Activated CD4-positive, CD25-positive, alpha-beta regulatory T cell treated with anti-CD3 and anti-CD28 coated beads, Interleukin-2, amount 50 U/mL, for 24 hours (primary cell): ENCODE measurements at places on chromosomes 12 and 14.

DNA sequence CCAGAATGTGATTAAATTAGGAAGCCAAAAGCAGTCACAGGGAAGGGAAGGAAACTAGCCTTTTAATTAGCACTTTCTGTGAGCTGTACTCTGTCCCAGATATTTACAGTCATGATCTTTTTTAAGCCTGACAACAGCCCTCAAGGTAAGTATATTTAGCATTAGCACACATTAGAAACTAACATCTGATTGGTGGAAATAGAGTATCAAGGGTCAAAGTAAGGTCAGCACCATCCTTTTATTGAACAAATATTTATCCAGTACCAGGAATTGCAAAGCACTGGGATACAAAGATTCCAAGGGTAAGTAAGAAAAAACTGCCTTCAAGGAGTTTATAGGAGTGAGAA lies 28.2 kb downstream of the RPGRIP1 start:
- peak; percentile 6 for ATAC-seq

- no peak for ATAC-seq
These were observed 106.7 kb upstream of the DAAM1 start for GRCh38 chr14:59081720-59082119.

DNA sequence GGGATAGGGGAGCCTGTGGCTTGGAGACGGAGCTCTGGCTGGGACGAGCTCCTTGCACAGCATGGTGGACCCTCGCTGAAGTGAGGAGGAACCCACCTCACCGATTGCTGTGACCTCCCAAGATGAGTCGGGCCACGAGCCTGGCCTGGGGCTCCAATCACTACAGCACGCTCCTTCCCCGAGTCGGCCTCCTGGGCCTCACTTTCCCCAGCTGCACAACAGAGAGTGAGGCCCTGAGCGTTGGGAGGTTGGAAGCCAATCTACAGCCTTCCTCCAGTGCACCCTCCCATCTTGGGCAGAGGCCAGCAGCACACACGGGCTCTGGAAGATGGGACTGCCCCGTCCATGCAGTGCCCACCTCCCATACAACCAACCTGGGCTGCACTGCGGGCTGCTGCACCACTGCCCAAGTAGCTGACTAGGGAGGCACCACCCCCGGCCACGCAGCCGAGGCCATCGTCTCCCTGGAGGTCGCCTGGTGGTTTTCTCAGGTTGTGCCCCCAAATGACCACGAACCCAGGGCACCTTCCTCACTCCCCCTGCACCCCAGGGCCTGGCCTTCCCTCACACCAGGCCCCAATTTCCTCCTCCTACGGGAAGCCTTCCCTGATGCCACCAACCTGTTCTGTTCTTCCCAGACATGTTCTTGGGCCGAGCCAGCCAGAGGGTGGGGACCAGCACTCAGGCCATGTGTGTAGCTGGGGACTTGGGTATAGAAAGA lies 152.3 kb upstream of the C14orf180 start:
- no peak for ATAC-seq

GRCh38 chr14:102086972-102087761 lies at the start of gene HSP90AA1:
Gene HSP90AA1, minus strand, starts transcription at chr14:102087044. Its CDS starts 666 bp downstream, at chr14:102086378.
- peak; percentile 72 for ATAC-seq

DNA sequence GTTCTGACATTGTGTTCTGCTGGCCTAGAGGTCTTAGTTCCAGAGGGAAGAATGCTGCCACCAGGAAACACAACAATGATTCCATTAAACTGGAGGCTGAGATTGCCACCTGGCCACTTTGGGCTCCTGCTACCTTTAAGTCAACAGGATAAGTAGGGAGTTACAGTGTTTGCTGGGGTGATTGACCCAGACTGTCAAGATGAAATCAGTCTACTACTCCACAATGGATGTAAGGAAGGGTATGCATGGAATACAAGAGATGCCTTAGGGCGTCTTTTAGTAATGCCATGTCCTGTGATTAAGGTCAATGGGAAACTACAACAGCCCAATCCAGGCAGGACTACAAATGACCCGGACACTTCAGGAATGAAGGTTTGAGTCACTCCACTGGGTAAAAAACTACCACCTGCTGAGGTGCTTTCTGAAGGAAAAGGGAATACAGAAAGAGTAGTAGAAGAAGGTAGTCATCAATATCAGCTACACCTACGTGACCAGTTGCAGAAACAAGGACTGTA lies 852.6 kb downstream of the LRFN5 start:
- no peak for ATAC-seq

GRCh38 chr14:58598804-58599525 lies 38.8 kb upstream of the DACT1 start:
- no peak for ATAC-seq

- ATAC-seq = peak; percentile 68
These were observed at the start of gene ARF6 for GRCh38 chr14:49892636-49893308. Gene ARF6, plus strand, starts transcription at chr14:49893082. Its CDS starts 655 bp downstream, at chr14:49893737.

DNA sequence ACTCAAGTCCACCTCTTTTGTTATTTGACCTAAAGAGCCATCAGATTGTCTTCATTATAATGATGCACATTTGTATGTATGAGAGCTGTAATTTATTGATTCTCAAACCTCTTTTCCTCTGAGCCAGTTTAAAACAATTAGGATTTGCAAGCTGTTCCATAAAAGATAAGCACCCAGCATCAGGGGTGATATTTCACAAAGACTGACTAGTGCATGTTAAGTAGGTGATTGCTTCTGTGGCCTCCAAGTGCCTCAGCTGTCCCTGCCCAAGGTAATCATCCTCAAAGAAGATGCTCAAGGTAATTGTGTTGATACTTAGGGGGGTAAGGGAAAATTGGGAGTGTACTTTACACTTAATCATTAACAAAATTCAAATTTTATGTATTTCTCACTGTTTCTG lies 18.2 kb downstream of the CEP128 start:
- ATAC-seq = no peak

DNA sequence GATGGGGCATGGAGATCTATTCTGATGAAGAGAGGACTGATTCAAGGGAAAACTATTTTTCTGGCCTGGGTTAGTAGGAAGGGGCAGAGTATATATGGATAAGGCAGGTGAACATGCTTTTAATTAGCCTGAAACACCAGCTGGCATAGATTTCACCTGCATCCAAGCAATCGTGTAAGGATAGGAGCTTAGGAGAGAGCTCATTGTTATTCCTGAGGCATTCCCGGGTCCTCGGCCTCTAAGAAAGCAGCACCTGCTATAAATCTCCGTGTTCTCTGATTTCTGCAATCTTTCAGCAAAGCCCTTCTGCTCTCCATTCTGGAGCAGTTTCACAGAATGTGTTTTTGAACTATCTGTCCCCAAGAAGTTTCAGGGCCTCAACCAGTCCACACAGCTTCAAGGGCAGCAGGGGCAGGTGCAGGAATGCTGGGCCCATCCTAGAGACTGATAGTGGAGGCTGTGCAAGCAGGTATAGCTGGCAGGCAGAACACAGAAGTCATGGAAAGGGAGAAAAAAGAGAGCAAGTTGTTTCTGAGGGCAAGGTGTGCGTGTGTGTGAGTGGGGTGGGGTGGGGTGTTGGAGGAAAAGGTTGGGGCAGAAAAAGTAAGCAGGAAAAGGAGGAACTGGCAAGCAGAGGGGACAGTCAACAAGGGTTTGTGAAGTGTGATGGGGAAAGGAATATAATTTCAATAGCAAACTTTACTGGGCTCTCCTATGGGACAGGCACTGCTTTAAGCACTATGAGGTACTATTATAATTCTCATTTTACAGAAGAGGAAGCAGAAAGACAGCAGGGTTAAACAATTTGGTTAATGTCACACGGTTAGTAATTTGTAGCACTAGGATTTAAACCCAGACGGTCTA lies 203.7 kb upstream of the SSTR1 start:
- no peak for ATAC-seq
